COR-L47 (cell line): ENCODE measurements at places on chromosomes 7 and 10.

DNA sequence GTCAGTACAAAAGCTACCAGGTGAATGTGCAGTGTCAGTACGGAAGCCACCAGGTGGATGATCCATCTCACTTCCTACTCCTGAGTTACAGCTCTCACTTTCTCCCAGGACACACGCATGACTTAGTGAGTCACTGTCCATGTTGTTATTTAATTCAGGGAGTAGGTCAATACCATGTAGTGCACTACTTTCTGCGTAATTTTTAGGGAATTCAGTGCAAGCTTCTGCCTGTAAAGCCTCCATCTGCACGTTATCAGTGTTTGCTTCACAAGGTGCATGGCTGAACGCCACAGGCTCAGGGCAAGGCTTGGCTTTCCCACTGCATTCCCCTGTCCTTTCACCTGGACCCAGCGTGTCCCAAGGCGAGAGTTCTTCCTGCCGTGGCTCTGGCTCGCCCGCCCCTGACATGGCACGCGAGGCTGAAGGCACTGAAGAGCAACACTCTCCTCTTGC lies 59.5 kb downstream of the LARP4B start:
- DNase-seq, result no peak

DNA sequence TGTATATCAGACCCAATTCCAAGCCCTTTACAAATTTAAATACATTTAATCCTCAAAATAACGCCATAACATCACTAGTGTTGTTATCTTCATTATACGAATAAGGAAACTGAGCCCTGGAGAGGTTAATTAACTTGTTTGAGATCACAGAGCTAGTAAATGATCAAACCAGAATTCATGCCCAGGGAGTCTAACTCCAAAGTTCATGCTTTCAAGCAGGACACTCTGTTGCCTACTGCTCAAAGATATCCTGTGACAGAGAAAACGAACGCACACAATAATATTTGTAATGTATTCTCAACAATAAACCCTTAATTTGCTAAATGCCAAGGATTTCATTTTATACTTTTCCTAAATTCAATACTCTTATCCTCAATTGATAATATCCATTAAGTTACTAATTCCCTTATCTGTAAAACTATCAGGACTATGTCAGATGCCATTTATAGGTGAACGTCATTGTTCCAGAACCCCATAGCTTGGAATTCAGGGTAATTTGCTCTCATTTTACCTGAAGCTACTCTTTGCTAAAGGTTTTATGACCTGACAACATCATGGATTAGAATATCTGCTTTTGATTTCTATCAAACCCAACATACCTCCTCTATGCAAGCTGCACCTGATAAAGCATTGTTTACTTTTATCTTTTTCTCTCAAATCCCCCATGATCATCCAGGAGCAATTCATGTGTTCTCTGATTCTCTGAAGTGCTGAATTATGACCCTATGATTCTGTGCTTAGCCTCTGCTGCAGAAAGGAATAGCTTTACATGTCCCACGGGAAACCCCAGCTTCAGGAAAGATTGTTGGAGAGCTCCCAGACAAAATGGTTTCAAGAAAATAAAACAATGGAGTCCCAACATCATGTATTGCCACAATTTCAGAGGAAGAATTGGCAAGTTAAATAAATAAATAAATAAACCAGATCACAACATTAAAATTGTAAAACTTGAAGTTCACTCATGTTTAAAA lies 150.2 kb upstream of the CDK1 start:
- DNase-seq, result no peak

GRCh38 chr10:48446785-48447184 lies 140.3 kb downstream of the MAPK8 start:
- no peak for DNase-seq

GRCh38 chr10:64363687-64364086 lies 842.5 kb downstream of the REEP3 start:
- DNase-seq, result no peak

DNA sequence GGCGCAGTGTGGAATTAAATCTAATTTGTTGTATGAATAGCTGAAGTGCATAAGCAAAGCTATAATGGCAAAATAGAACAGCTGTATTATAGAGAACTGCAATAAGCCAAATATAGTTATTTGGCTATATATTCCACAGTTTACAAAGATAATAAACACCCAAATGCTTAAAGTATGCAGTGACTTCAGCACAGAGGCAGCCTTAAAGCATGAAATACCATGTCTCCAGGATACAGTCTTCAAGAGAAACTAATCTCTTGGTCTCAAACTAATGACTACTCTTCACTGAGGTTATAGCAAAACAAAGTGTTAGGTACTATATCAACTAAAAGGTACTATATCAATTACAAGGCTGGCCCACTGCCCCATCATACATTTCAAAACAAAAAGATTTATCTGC lies 48.0 kb downstream of the NT5C2 start:
- no peak for DNase-seq

DNA sequence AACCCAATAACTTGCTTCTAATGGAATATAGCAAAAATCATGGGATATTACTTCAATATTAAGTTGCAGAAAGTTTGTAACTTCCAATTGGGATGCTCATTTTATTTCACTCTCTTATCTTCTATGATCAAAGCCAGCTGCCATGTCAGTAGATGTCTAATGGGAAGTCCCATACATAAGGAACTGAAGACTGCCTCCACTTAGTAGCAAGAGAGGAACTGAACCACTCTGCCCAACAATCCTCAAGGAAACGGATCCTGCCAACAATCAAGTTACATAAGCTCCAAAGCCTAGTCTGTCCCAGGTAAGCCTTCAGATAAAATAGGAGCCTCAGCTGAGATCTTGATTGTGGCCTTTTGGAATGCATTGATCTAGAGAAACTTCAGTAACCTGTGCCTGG lies 431.5 kb upstream of the PCDH15 start:
- DNase-seq, result no peak

DNA sequence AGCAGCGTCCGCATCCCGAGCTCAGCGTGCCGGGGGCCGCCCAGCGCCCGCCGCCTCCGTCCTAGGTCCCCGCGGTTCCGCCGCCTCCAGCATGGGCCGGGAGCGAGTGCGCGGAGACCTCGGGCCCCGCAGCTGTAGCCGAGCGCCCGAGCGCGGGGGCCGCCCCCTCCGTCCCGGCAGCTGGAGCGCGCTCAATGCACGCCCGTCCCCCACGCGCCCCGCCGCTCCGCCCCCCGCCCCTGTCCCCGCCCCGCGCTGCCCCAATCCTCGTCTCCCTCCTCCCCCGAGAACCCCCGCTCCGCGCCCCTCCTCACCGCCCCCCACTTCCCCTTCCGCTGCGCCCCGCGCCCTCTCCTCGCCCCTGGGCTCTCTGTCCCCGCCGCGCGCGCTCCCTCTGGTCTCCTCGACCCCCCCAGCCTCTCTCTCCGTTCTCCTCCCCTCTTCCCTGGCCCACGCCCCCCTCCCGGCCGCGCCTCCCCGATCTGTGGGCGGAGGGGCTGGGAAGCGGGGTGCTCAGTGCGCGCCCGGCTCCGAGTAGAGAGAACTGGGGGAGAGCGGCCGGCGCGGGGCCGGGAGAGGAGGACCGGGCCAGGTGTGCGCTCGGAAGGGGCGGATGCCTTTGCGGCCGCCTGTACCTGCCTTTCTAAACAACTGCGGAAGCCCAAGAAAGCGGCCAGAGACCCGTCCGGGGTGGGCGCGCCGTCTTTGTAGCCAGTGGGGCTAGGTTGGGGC lies at the start of gene VIPR2:
VIPR2 (minus strand) TSS at position 110 of the 732 bp plus-strand sequence; CDS start at position 14, 96 bp downstream.
- no peak for DNase-seq

- DNase-seq, result no peak
Measured at GRCh38 chr7:115779561-115779960, 251.0 kb downstream of the TFEC start.
